ENCODE measurements at places on chromosomes 3 and 15. TPM values are rescaled to one million over a fixed set of nuclear protein-coding genes. Genes with fewer than 3 reads are reported as not detected.

GRCh38 chr3:125152951-125153350, 59.6 kb downstream of the SLC12A8 start:
- peak; percentile 30 for DNase-seq

DNA sequence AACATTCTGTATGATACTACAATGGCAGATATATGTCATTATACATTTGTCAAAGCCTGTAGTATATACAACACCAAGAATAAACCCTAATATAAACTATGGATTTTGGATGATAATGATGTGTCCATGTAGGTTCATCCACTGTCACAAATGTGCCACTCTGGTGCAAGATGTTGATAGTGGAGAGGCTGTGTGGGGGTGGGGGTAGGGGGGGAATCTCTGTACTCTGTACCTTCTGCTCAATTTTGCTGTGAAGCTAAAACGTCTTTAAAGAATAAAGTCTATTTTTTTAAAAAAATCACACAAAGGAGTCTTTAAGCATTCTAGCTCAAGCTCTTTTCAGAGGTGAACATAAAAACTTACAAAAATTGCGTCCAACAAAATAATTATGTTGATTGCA, 88.2 kb upstream of the ABI3BP start:
- DNase-seq = no peak

- no peak for DNase-seq
These were observed 625 bp downstream of the COL6A6 start for GRCh38 chr3:130517602-130518001.

GRCh38 chr15:60548101-60548500, 69.2 kb upstream of the ICE2 start:
- DNase-seq = no peak

Gene TICRR
- total RNA-seq = 22.0 TPM

Gene KAT2B
- 2.2 TPM for total RNA-seq

Gene PP2D1
- not detected for total RNA-seq

Data from endodermal cell (in vitro differentiated cells).